ENCODE measurements at places on chromosomes 4 and X. TPM values are rescaled to one million over a fixed set of nuclear protein-coding genes. Genes with fewer than 3 reads are reported as not detected.

Gene NAT8L
- 0.07 TPM for total RNA-seq

Gene P2RY4
- total RNA-seq: not detected

Gene NAA11
- total RNA-seq: not detected

Gene FAM114A1
- 117 TPM for total RNA-seq

Gene ARHGAP6
- total RNA-seq: 0.86 TPM

Gene BANK1
- total RNA-seq: not detected

Gene RNF175
- total RNA-seq: not detected

Gene SATL1
- total RNA-seq: not detected

Gene CT45A10
- not detected for total RNA-seq

Gene SLC34A2
- not detected for total RNA-seq
